ENCODE measurements at places on chromosomes 3 and 15.
A peak's percentile ranks its signal among the peaks of the same experiment; 100 is the strongest.

GRCh38 chr3:65664931-65665330 lies 373.8 kb downstream of the MAGI1 start:
- no peak for DNase-seq

DNA sequence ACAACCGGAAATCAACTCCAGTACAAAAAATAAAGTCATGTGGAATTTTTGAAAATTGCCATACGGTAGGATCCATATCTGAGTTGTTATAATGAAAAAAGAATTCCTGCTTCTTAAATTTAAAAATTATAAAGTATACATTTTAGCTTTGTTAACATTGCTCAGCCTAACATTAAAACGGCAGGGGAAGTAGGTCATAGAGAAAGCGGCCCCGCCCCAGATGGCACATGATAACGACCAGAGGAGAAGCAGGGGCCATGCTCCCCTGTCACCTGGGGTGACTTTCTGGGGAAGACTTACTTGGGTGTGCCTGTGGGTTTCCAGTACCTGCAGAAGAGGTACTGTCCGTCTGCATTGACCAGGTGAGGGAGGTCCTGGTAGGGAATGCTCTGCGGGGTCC lies 921 bp downstream of the MGLL start:
- DNase-seq: no peak

DNA sequence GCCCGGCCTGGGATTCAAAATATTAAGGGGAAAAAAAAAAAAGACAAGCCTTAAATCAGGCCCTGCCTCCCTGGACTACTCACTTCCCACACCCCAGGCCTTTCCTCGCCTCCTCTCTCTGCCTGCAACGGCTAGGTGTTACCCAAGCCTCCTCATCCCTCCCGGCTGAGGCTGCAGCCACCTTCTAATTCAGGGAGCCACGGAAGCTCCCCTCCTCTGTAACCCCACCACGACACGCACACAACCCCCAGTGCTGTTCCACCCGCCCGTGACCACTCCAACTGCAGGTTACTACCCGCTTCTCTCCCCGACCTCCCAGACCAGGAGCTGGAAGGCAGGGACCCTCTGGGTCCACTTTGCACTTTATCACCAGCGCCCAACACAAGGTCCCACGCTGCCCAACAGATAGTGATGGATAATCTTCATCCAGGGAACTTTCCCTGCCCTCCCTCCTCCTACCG lies 936 bp downstream of the KIF7 start:
- no peak for DNase-seq

DNA sequence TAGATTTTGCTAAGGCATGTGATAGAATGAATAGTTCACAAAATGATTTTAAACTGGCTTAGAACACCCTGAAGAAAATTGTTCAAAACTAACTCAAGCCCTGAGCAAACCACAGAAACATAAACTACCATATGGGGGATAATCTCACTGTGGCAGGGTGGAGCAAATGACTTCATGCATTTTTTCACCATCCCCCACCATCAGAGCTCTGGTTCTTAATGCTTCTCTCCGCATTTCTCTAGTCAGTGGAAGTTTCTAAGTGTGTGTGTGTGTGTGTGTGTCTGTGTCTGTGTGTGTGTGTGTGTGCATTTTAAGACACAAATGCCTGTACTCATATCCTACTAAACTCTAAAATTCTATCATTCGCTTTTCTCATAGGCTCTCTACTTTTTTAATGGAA lies 107.1 kb upstream of the PHLDB2 start:
- no peak for DNase-seq

- DNase-seq: no peak
Observed at GRCh38 chr15:101635944-101636727, 16.0 kb downstream of the TM2D3 start.

DNA sequence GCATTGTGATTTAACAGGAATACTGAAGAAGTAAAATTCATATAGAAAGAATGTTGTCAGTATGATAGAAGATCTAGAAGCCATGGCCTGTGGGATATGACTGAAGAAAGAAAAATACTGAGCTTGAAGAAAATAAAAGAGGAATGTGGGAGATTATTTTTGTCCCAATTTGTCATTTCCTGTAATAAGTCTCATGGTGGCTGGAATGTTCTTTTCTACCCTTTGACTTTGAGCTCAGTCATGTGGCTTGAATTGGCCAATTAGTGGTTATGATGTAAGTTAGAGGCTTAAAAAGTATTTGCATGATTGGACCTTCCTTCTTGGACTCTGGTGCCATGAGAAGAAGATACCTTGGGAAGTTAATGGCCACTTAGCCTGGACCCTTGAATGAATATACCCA lies 14.1 kb downstream of the APH1B start:
- no peak for DNase-seq

GRCh38 chr3:136546720-136547119 lies 205.5 kb downstream of the STAG1 start:
- no peak for DNase-seq

DNA sequence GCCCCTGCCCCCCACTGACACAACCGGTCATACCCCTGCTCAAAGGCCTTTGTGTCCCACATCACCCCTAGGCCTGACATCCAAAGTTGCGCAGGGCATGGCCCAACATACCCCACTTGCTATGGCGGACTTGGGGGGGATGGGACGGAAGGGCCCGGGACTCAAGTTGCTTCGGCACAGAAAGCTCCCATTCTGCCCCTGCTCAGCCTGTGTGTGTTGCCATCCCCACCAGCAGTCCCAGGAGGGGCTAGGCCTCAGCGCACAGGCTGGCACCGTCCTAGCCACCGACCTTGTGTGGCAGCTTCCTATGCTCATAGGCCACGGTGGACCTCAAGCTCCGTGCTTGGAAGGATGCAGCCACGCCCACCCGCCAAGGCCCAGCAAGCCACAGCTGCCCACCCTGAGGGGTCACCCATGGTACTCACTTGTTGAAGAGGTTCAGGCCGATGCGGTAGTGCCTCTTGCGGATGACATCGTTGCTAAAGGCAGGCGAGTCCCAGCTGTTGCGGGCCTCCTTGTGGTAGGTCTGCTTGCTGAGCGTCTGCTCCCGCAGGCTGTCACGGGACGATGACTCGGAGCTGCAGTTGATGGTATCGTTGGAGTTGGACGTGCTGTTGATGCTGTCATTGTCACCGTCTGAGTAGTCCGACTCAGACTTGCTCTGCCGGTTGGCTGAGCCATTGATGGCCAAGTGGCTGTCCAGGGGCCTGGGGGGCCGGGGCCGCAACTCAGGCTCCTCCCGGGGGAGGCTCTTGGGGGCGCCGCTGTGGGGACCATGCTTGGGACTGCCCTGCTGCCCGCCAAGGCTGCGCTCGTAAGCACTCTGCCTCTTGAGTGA lies 93.9 kb upstream of the RPL32 start:
- DNase-seq: no peak

- DNase-seq: no peak
Observed at GRCh38 chr15:59349680-59350420, 22.8 kb downstream of the MYO1E start.

DNA sequence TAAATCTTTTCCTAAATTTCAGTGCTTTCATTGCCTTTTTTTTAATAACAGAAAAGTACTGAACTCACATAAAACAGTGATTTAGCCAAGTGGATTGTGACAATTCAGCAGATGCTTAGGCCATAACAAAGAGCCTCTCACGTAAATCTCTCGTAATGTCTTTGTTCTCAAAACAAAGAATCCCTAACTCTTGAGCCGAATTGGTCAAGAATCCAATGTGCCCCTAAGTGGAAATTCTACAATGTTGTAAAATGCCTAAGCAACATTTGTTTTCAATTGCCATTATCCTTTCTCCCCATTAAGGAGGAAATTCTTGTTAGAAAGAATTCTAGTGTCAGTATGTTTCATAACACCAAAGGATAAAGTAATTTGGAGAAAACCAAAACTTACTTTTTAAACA lies 235.7 kb upstream of the THBS1 start:
- DNase-seq: no peak

- DNase-seq: no peak
Observed at GRCh38 chr3:183082355-183082915, 16.9 kb downstream of the MCCC1 start.

DNA sequence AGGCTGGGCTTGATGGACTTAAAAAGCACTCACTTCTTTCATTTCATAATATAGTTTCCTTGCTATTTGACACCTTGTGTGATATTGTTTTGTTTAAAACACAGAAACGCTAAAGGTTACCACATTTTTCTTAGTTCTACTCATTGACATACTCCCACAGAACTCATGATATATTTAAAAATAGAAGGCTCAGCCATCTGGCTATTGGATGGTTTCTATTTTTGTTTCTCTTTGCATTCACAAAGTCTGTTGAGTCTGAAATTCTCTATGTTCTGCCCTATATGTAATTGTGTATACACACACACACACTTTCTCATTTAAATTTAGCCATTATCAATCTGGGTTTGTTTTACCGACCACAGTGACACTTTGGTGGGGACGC lies 128.2 kb downstream of the SOX2 start:
- DNase-seq: peak; percentile 52

GRCh38 chr3:72185549-72186399 lies 400.8 kb upstream of the PROK2 start:
- no peak for DNase-seq

DNA sequence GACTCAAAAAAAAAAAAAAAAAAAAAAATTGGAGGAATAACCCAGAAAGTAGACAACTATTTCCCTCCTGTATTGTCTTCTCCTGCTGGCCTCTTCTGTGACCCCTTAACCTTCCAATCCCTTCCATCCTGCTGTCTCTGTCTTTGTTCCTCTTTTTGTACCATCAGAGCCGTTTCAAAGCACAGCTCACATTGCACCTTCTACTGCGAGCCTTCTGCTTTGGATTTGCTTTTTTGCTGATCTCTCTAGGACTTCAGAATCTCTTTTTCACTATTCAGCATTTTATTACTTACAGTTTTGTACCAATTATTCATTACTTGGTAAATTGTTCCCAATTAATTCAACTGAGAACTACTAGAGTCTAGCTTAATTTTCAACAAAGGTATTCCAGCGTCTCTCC lies 284.0 kb upstream of the TBL1XR1 start:
- no peak for DNase-seq

- no peak for DNase-seq
Observed at GRCh38 chr3:193827040-193827669, 234.1 kb downstream of the OPA1 start.

DNA sequence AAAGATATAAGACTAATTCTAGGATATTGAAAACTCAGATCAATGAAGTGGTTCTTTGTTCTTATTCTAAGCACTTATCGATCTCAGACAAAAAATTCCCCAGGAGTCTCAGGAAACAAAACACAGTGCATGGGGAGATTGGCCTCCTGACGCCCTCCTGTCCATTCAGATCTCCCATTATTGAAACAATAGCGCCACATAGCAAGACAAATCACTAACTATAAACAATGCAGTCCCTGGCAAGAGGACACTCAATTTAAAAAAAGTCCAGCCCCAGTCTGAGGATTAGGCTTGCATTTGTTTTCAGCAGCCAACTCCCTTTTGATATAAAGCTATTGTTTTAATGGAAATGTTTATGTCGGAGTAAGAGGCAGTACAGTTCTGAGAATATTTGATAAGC lies 528.2 kb downstream of the GABRG3 start:
- DNase-seq: no peak

GRCh38 chr3:145448436-145448835 lies 712.5 kb downstream of the PLOD2 start:
- no peak for DNase-seq
